Cardiac ventricle fibroblast (primary cell): ENCODE measurements at places on chromosomes 1 and 21. TPM values are rescaled to one million over a fixed set of nuclear protein-coding genes. Genes with fewer than 3 reads are reported as not detected.

Gene TRIM63
- not detected in 2 replicates for total RNA-seq

Gene IQGAP3
- total RNA-seq = 0.87 and 1.5 TPM in 2 replicates

Gene NR0B2
- 0.20 TPM in 1 of 2 replicates, not detected in the other for total RNA-seq

Gene CFHR1
- 0.25 and 0.49 TPM in 2 replicates for total RNA-seq

Gene RGS13
- total RNA-seq = not detected in 2 replicates

Gene CD1E
- not detected in 2 replicates for total RNA-seq

Gene WNT3A
- not detected in 2 replicates for total RNA-seq

Gene KCND3
- 6.0 and 6.6 TPM in 2 replicates for total RNA-seq

Gene SPATA1
- not detected in 2 replicates for total RNA-seq

Gene MEF2D
- 17.8 and 21.3 TPM in 2 replicates for total RNA-seq

Gene FOXJ3
- 21.5 and 23.9 TPM in 2 replicates for total RNA-seq

Gene CRP
- 0.12 TPM in 1 of 2 replicates, not detected in the other for total RNA-seq

Gene FCRL4
- not detected in 2 replicates for total RNA-seq

Gene MYOM3
- total RNA-seq = not detected in 2 replicates

Gene KRTAP19-1
- total RNA-seq = not detected in 2 replicates

Gene CLCA1
- total RNA-seq = not detected in 2 replicates

Gene ZNF648
- not detected in 2 replicates for total RNA-seq

Gene E2F2
- total RNA-seq = 0.06 and 0.15 TPM in 2 replicates

Gene VAV3
- total RNA-seq = 1.4 and 3.7 TPM in 2 replicates

Gene CHI3L2
- total RNA-seq = 86.1 and 90.7 TPM in 2 replicates

Gene SLC5A9
- total RNA-seq = not detected in 2 replicates

Gene HTR6
- not detected in 2 replicates for total RNA-seq

Gene FASLG
- total RNA-seq = not detected in 2 replicates

Gene SMPDL3B
- 0.29 TPM in 1 of 2 replicates, not detected in the other for total RNA-seq

Gene COPA
- total RNA-seq = 165 and 166 TPM in 2 replicates

Gene KRTCAP2
- 130 and 151 TPM in 2 replicates for total RNA-seq

Gene SPRR5
- not detected in 2 replicates for total RNA-seq

Gene RGS5
- total RNA-seq = 1.4 and 4.8 TPM in 2 replicates

Gene CELA3B
- total RNA-seq = not detected in 2 replicates

Gene PRUNE1
- total RNA-seq = 10.6 and 11.8 TPM in 2 replicates

Gene ADSS2
- total RNA-seq = 22.1 and 22.5 TPM in 2 replicates

Gene ATP5PF
- 78.5 and 111 TPM in 2 replicates for total RNA-seq

Gene ST6GALNAC5
- total RNA-seq = not detected in 2 replicates

Gene RNU1-3
- total RNA-seq = under 0.01 TPM in 2 replicates

Gene LINGO4
- not detected in 2 replicates for total RNA-seq

Gene SLC27A3
- total RNA-seq = 46.1 and 48.2 TPM in 2 replicates

Gene DHRS3
- total RNA-seq = 4.6 and 8.2 TPM in 2 replicates

Gene TRIM17
- total RNA-seq = not detected in 2 replicates

Gene HES4
- total RNA-seq = 4.9 and 6.0 TPM in 2 replicates

Gene KRTAP10-6
- not detected in 2 replicates for total RNA-seq

Gene PRMT6
- total RNA-seq = 12.0 and 16.1 TPM in 2 replicates
